Astrocyte (in vitro differentiated cells and primary cell): ENCODE measurements at places on chromosomes 5 and 9. TPM values are rescaled to one million over a fixed set of nuclear protein-coding genes. Genes with fewer than 3 reads are reported as not detected.
A peak's percentile ranks its signal among the peaks of the same experiment; 100 is the strongest.

Gene EIF4EBP3
- 2.4 and 3.6 TPM in 2 replicates for total RNA-seq

Gene ENHO
- total RNA-seq: 0.55 and 1.1 TPM in 2 replicates

Gene PNPLA7
- total RNA-seq: 2.6 and 2.9 TPM in 2 replicates

Gene PCDHB16
- total RNA-seq: 3.2 and 4.4 TPM in 2 replicates

Gene PRELID2
- total RNA-seq: 9.2 and 9.9 TPM in 2 replicates

Gene PCDHGC3
- total RNA-seq: 84.7 and 100.0 TPM in 2 replicates

Gene MCTP1
- total RNA-seq: 40.6 and 45.9 TPM in 2 replicates

DNA sequence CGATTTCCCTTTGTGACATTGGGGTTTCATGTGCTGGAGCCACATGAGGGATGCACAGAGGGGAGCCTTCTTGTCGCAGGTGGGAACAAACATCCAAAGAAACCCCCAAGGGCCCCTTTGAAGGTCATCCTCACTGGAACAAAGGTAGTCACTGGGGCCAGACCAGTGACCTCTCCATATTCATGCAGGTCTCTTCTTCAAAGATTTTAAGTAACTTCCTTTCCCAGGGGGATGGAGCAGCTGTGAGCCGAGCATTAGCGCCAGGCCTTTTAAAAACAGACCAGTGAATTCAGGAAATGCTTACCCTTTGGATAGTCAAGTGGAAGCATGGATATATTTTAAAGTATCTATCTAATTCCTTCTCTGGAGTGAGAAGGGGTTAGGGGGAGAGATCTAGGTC lies 33.0 kb downstream of the DAPK1 start:
- H3K27ac ChIP-seq: no peak overlapping the region
- no peaks in the 10 kb centered on the region for H3K36me3 ChIP-seq
- DNase-seq: no peak
- no peak overlapping the region for H3K4me3 ChIP-seq

DNA sequence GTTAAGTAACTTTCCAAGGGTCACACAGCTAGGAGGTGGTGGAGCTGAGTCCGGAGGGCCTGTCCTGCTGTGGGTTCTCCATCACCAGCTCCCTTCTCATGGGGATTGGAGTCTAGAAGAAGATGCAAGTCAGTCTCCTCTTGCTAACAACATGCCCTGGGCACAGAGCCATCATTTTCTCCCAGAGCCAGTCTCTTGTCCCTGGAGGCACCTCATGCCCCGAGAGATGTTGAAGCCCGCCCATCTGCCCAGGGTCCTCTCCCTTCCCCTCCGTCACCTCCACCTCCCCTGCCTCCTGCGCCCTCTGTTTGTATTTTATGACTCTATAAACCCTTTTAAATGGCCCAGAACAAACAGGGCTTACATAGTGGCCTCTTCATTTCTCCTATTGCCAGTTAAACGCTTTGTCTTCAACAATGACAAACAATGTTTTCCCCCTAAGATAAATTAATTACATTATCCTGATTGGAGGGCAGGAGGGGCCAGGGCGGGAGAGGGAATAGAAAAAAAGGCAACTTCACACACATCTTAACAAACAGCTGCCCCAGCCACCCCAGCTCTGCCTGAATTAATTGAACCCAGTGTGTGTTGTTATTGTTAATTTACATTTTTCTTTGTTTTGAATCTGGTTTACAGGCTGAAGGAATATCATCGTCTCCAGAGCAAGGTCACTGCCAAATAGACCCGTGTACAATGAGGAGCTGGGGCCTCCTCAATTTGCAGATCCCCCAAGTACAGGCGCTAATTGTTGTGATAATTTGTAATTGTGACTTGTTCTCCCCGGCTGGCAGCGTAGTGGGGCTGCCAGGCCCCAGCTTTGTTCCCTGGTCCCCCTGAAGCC lies 55.8 kb downstream of the ASS1 start:
- no peaks in the 10 kb centered on the region for H3K4me1 ChIP-seq
- H3K27me3 ChIP-seq: peaks cover 4% of the 10 kb centered on the region
- no peak for DNase-seq
- H3K4me3 ChIP-seq: no peak overlapping the region

- no peaks in the 10 kb centered on the region for H3K36me3 ChIP-seq
- H3K27ac ChIP-seq: no peak overlapping the region
- H3K27me3 ChIP-seq: no peaks in the 10 kb centered on the region
- no peak for DNase-seq
Observed at GRCh38 chr5:3893975-3894374, 298.3 kb downstream of the IRX1 start.

- no peak overlapping the region for H3K27ac ChIP-seq
- H3K4me3 ChIP-seq: no peak overlapping the region
- H3K27me3 ChIP-seq: peaks cover 3% of the 10 kb centered on the region
- H3K4me1 ChIP-seq: no peaks in the 10 kb centered on the region
- H3K36me3 ChIP-seq: no peaks in the 10 kb centered on the region
- DNase-seq: no peak
Observed at GRCh38 chr9:79889369-79889768, 317.6 kb downstream of the TLE4 start.

DNA sequence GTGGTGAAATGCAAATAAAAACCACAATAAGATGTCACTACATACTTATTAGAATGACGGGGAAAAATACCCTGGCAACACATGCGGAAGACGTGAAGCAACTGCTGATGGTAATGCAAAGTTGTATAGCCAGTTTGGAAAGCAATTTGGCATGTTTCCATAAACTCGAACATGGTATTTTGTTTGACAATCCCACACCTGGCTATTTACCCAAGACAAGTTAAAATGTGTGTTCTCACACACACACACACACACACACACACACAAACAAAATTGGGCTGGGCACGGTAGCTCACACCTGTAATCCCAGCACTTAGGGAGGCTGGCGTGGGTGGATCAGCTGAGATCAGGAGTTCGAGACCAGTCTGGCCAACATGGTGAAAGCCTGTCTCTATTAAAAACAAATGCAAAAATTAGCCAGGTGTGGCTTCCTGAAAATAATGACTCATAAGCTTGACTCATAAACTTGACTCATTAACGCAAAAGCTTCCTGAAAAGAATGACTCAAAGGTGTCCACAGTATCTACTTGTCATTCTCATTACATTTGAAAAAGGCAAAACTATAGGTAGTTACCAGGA lies 456.5 kb downstream of the CDH18 start:
- DNase-seq: peak; percentile 61
- H3K4me3 ChIP-seq: no peak overlapping the region
- no peaks in the 10 kb centered on the region for H3K27me3 ChIP-seq

GRCh38 chr9:1980387-1980786 lies 34.8 kb upstream of the SMARCA2 start:
- DNase-seq: no peak
- no peaks in the 10 kb centered on the region for H3K36me3 ChIP-seq
- no peaks in the 10 kb centered on the region for H3K27me3 ChIP-seq
- peaks cover 4% of the 10 kb centered on the region for H3K4me1 ChIP-seq
- H3K4me3 ChIP-seq: no peak overlapping the region
- H3K27ac ChIP-seq: no peak overlapping the region

GRCh38 chr5:143914756-143915155 lies 102.8 kb downstream of the HMHB1 start:
- H3K4me3 ChIP-seq: no peak overlapping the region
- no peaks in the 10 kb centered on the region for H3K36me3 ChIP-seq
- no peak for DNase-seq

- H3K4me1 ChIP-seq: peaks cover 33% of the 10 kb centered on the region
- no peak overlapping the region for H3K4me3 ChIP-seq
- no peak overlapping the region for H3K27ac ChIP-seq
- DNase-seq: no peak
Observed at GRCh38 chr9:136570916-136571315, 25.1 kb upstream of the NOTCH1 start.

GRCh38 chr5:176784218-176785165 lies 25.9 kb upstream of the UNC5A start:
- DNase-seq: peak; percentile 82
- no peak overlapping the region for H3K27ac ChIP-seq

- no peak overlapping the region for H3K27ac ChIP-seq
- H3K27me3 ChIP-seq: no peaks in the 10 kb centered on the region
- H3K4me3 ChIP-seq: no peak overlapping the region
Observed at GRCh38 chr9:92618633-92619225, 51.2 kb downstream of the IPPK start.

- DNase-seq: no peak
- peaks cover 2% of the 10 kb centered on the region for H3K27me3 ChIP-seq
- no peaks in the 10 kb centered on the region for H3K36me3 ChIP-seq
- no peak overlapping the region for H3K4me3 ChIP-seq
- no peak overlapping the region for H3K27ac ChIP-seq
- H3K4me1 ChIP-seq: peaks cover 5% of the 10 kb centered on the region
Observed at GRCh38 chr9:97553841-97554240, 52.4 kb downstream of the TMOD1 start.

DNA sequence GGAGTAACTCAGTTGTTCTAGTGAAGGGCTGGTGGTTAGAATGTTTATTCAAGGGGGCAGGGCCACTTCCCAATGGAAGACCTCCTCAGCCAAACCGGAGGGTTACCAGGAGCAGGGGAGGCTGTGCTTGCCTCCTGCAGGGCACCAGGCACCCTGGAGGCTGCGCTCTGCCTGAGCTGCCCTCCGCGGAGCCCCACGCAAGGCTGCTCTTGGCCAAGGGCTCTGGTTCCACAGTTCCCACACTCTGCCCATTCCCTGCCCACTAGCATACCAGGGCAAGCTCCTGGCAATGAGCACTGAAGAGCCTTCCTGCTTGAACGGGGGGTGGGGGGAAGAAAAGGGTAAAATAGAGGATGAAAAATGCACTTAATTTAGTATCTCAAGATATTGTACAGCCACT lies 35.5 kb upstream of the PTCH1 start:
- H3K27ac ChIP-seq: no peak overlapping the region
- no peaks in the 10 kb centered on the region for H3K4me1 ChIP-seq
- no peaks in the 10 kb centered on the region for H3K36me3 ChIP-seq
- H3K4me3 ChIP-seq: no peak overlapping the region

DNA sequence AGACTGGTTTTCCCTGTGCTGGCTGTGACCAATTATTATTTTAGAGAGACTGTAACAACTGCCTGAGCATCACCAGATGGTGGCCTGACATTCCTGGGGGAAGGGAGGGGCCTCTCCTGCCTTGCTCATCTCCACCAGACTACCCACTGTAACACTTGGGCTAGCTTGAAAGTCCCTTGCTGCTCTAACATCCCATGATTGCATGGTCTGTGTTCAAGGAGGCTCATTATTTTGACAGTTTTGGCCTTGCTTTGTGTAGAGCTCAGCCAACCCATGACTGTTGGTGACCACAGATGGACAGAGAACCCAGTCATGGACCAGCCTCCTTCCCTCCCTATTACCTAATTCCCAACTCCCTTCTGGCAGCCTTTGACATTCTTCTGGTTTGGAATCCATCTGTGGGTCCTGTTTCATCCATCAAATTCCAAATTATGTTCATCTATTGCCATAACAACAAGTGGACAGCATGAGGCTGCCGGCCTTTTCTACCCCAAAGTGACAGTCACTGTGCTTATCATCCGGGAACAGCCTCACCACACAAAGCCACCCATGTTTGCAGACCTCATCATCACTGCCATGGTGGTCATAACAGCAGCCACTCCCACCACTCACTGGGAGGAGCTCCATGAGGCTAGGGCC lies 49.0 kb upstream of the ICE1 start:
- no peaks in the 10 kb centered on the region for H3K27me3 ChIP-seq
- H3K27ac ChIP-seq: peak overlapping the region; percentile 67
- H3K4me3 ChIP-seq: no peak overlapping the region

- no peak overlapping the region for H3K27ac ChIP-seq
- no peak overlapping the region for H3K4me3 ChIP-seq
- H3K4me1 ChIP-seq: no peaks in the 10 kb centered on the region
- no peaks in the 10 kb centered on the region for H3K27me3 ChIP-seq
- no peak for DNase-seq
Observed at GRCh38 chr5:82050955-82051354, 79.1 kb downstream of the ATG10 start.

- no peaks in the 10 kb centered on the region for H3K27me3 ChIP-seq
- H3K36me3 ChIP-seq: no peaks in the 10 kb centered on the region
- DNase-seq: no peak
- H3K27ac ChIP-seq: no peak overlapping the region
- no peak overlapping the region for H3K4me3 ChIP-seq
- H3K4me1 ChIP-seq: no peaks in the 10 kb centered on the region
Observed at GRCh38 chr9:6973762-6974161, 216.0 kb downstream of the KDM4C start.

DNA sequence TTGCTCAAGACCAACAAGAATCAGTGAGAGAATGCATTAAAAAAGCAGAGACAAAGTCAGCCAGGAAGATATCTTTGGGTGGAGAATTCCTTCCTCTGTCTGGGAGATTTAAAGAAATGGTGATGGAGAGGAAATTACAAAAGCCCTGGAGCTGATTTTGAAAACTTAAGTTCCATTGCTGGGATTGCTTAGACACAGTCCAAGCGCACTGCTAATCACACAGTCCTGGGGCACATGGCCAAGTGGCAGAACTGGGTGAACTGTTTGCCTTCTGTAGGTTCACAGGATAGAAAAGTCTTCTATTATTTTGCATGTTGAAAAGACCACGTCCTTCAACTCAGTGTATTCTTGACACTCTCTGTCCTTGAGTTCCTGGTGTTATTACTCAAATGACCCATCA lies 284.9 kb upstream of the FBXL7 start:
- no peaks in the 10 kb centered on the region for H3K36me3 ChIP-seq
- no peak overlapping the region for H3K27ac ChIP-seq
- no peaks in the 10 kb centered on the region for H3K4me1 ChIP-seq

GRCh38 chr5:134503088-134503936 lies 22.2 kb upstream of the JADE2 start:
- H3K27me3 ChIP-seq: no peaks in the 10 kb centered on the region
- no peaks in the 10 kb centered on the region for H3K36me3 ChIP-seq
- H3K4me3 ChIP-seq: no peak overlapping the region

DNA sequence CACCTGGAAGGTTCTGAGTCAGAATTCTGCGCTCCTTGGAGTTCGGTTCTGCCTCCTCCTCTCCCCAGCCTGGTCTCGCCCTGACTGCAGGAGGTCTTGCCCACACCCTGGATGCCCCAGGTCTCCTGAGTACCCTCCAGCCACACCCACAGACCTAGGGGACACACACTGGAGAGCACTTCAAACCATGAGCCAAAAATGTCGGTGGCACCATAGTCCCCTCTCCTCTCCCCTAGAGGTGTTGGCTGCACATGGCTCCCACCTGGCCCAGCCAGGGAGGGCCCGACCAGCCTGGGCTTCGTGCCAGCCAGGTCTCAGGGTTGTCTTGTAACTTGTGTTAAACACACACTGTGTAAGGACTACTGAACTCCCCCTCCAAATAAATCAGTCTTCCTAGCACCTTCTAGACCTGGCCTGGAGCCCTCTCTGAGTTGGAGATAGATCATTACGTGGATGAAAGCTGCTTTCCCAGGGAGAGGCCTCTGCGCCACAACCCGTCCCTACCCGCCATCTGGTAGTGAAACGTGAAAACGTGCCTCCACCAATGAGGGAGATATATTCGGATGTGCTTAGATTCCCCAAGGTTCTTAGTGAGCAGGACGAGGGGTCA lies 49.9 kb upstream of the CTSL start:
- H3K4me1 ChIP-seq: no peaks in the 10 kb centered on the region
- no peaks in the 10 kb centered on the region for H3K36me3 ChIP-seq
- DNase-seq: no peak
- no peaks in the 10 kb centered on the region for H3K27me3 ChIP-seq

- H3K4me1 ChIP-seq: no peaks in the 10 kb centered on the region
- DNase-seq: no peak
- H3K27ac ChIP-seq: no peak overlapping the region
- no peaks in the 10 kb centered on the region for H3K27me3 ChIP-seq
- H3K4me3 ChIP-seq: no peak overlapping the region
- H3K36me3 ChIP-seq: no peaks in the 10 kb centered on the region
Observed at GRCh38 chr5:124136609-124137008, 609.8 kb downstream of the ZNF608 start.
